Memory B cell (primary cell): ENCODE measurements at places on chromosomes 13 and 19.

GRCh38 chr13:99657848-99658260 is 156.6 kb downstream of the TM9SF2 start:
- H3K27ac ChIP-seq: no peak overlapping the region
- H3K27me3 ChIP-seq: no peaks in the 10 kb centered on the region
- peaks cover 10% of the 10 kb centered on the region for H3K4me1 ChIP-seq
- H3K4me3 ChIP-seq: peak overlapping the region; percentile 81

DNA sequence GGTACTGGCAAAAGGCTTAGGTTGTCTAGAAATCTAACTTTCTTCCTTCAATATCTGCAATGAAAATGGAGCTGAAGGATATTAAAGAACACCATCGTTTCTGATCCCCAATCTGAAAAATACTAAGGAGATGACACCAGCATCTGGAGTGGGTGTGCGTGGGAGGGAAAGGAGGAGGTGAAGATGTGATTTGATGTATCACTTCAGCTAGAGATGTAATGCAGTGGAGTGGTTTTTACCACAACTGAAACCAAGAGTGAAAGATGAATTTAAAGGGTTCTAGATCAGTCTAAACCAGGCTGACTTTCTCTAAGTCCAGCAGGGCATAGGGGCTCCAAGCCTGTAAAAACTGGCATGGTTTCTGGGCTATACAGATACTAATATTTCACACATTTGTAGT is 148.4 kb downstream of the AKAP11 start:
- no peaks in the 10 kb centered on the region for H3K27me3 ChIP-seq
- H3K27ac ChIP-seq: no peak overlapping the region
- H3K4me1 ChIP-seq: peaks cover 2% of the 10 kb centered on the region
- H3K4me3 ChIP-seq: no peak overlapping the region
- H3K36me3 ChIP-seq: no peaks in the 10 kb centered on the region

DNA sequence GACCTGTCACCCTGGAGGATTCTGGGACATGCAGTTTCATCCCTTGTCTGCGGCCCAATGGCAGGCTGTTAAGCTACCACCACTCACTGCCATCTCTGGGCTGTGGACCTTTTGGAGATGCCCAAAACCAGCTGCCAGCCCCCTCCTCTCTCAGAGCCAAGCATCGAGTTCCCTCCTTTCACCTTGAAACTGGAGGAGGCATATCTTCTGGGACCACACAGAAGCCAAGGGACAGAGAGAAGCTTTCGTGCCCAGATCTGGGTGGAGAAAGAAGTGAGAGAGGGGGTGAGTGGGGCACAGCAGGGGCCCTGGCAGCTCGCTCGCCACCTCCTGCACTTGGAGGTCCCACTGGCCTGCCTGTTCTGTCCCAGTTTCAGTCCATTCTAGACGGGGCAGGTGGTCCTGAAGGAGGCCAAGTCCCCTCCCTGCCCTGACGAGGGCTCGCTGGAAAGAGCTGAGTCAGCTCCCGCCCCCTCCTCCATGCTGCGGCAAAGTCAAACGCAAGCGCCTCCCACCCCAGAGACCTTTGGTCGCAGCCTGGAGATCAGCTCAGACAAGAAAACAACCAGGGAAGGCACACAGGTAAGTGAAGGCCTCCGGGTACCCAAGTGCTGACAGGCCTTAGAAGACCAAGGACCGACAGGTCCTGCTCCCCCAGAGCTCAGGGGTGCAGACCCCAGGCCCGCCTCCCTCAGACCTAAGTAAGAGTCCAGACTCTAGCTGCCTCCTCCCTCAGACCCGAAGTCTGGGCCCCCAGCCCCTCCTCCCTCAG is 3.8 kb downstream of the BCAT2 start:
- peaks cover 23% of the 10 kb centered on the region for H3K4me1 ChIP-seq
- H3K4me3 ChIP-seq: no peak overlapping the region
- no peak for DNase-seq
- H3K36me3 ChIP-seq: peaks cover 2% of the 10 kb centered on the region

DNA sequence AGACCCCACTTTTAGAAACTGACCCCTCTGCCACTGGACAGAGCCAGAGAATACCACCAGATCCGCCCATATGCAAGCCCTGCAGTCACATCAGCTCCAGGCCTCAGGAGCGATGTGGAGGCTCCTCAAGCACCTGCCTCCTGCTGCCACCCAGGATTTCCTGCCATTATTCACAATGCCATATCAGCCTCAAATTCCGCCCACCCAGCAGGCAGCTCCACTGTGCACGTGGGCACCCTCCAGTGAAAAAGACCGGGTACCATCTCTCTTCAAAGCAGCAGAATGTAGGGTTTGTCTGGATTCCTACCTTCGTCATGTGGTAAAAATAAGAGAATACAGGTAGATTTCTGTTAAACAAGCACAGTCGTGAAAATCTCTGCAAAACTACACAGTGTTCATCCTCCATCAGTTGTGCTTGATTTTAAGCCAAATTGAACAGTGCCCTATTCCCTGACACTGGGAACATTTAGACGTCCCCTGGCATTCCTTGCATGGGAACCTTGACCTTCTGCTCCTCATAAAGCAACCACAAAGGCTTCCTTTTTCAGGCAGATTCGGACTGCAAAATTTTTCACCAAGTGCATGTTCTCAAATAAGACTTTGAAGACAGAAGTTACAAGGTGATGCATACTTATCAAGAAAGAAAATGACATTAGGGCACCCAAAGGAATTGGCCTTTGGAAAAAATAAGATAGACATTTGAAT is 56.4 kb downstream of the FAM124A start:
- no peaks in the 10 kb centered on the region for H3K36me3 ChIP-seq
- H3K4me1 ChIP-seq: no peaks in the 10 kb centered on the region
- H3K27me3 ChIP-seq: peaks cover 3% of the 10 kb centered on the region
- H3K27ac ChIP-seq: no peak overlapping the region

- H3K36me3 ChIP-seq: peaks cover 3% of the 10 kb centered on the region
- no peaks in the 10 kb centered on the region for H3K27me3 ChIP-seq
- no peak overlapping the region for H3K27ac ChIP-seq
- no peak overlapping the region for H3K4me3 ChIP-seq
- H3K4me1 ChIP-seq: peaks cover 20% of the 10 kb centered on the region
Observed at GRCh38 chr19:17491287-17491686, 20.2 kb upstream of the PGLS start.
